ENCODE measurements at places on chromosomes 7 and 10. TPM values are rescaled to one million over a fixed set of nuclear protein-coding genes. Genes with fewer than 3 reads are reported as not detected.

DNA sequence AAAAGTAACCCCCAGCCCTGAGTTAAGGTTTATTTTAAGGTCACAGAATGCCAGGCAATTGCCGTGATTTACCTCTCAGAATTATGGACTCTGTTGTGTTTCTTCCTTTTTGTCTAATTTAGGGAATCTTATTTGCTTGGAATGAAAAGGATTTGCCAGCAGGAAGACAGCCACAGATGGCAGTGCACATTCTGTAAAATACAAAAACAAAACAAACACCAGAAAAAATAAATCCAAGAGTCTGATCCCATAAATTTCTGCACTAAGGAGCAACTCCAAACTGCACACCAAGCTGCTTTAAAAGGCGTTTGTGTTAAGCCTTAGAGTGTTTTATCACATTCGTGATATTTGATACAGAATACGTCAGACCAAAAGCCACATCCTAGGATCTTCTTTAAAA lies 199.0 kb upstream of the C7orf33 start:
- DNase-seq: no peak

GRCh38 chr7:86889501-86889900 lies 170.0 kb downstream of the ELAPOR2 start:
- no peak for DNase-seq

GRCh38 chr7:47031786-47032535 lies 550.0 kb downstream of the TNS3 start:
- DNase-seq: no peak

- no peak for DNase-seq
Measured at GRCh38 chr7:135197906-135198655, 13.2 kb downstream of the WDR91 start.

- no peak for DNase-seq
Measured at GRCh38 chr7:43096875-43097274, 15.6 kb upstream of the HECW1 start.

DNA sequence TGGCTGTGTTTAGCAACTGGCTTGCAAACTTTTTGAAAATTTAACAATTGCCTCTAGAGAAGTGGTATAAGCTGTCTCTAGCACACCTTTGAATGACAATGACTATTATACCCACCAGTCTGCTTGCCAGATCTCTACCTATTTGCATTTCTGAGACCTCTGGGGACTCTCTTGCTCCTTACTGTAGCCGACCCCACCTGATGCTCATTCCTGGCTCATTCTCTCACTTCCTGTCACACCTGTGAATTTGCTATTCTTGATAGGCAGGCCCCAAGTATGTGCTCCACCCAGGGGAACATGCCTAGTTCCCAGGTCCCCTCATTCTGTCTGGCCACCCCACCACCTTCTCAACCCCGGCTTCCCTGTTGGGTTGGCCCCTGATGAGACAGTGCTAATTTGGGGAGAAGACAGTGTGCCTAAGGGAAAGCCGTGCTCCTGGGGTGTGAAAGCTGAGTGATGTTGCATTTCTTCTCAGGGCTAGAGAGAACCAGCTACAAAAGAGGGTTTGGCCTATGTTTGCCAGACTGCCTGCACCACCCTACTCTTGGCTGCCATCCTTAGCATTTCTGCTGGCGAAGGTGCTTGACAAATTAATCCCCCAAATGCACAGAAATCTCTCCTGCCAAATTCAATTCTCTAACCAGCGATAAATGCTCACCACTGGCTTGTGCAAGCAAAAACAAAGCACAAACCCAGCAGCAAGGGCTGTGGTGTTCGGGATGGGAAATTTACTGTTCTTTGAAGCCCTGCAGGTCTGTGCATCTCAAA lies 138.2 kb downstream of the RPS24 start:
- no peak for DNase-seq

DNA sequence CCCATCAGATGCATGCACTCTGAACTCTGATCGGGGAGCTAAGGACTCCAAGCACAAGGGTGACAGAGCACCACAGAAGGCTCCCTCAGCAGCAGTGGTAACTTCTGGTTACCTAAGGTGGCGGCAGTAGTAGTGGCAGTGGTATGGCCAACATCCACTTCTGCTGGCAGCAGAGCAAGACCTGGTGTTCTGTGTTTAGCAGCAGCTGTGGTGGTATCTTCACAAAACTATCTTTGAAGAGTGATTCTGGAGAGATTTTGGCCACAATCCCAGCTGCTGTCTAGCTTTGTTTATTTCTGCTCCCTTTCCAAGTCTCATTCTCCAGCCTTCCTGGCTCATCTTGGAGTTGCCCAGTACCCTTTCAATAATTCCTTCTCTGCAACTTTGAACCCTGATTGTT lies 102.4 kb upstream of the LRGUK start:
- DNase-seq: no peak

DNA sequence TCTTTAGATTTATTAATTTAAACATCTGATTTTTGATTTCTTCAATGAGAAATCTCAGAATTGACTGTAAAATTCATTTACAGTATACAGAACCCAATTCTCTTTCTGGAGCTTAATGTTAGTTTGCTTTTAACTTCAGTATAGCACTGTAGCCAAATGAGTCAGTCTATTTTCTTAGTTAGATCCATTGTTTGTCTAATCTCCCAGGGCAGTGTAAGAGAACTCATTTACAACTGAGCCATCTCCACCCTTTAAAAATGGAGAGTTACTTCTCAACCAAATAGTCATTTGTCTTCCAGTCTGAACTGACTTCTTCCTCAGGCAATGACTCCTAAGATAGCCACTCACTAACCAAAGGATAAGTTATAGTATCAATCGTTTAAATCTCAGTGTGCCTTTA lies 3.0 kb upstream of the WNT2 start:
- DNase-seq: no peak

DNA sequence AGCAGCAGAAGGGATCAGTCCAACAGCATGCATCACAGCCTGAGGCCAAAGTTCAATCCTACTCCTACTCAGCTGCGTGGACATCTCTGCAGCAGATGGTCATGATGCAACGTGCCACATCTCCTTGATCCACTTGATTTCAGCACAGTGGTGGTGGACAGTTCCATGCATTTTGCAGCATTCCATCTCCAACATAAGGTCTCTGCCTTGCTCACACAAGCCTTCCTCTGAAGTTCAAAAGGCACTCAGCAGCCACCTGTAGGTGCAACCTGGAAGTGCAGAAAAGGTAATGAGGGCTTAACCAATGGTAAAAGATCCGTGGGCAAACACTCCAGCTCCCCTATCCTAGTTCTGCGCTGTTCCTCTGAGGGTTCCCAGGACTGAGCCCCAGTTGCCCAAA lies 57.5 kb upstream of the CHCHD3 start:
- no peak for DNase-seq

DNA sequence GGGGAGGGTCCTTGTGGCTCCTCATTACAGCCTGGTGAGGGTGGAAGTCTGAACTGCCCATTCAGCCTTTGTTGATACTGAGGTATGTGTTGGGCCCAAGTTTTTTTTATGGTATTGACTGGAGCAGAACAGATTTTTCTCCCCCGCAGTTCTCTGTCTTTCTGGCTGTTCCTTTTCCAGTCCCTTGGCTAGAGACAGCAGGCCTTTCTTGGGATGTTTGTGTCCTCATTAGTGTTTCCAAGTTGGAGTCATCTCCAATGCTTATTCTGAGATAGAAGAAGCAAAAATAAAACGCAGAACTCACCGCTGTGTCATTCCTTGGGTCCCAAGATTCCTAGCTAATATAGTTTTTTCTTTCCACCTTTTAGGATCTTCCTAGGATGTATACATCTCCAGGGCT lies 193.3 kb downstream of the RAMP3 start:
- no peak for DNase-seq

DNA sequence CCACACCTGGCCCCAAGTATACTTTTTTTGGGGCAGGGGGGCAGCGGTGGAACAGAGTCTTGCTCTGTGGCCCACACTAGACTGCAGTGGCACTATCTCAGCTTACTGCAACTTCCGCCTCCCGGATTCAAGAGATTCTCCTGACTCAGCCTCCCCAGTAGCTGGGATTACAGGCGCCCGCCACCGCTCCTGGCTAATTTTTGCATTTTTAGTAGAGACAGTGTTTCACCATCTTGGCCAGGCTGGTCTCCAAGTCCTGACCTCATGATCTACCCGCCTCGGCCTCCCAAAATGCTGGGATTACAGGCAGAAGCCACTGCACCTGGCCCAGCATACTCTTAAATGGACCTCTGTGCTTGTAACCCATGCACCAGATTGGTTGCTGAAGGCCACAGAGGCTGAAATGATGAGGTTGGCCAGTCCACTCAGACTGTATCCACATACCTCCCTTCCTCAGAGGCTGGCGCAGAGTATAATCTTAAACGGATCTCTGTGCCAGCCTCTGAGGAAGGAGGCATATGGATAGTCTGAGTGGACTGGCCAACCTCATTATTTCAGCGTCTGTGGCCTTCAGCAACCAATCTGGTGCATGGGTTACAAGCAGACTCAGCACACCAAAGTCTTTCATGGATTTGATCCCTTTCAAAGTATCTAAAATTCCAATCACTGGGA lies 3.0 kb downstream of the CALN1 start:
- no peak for DNase-seq

- no peak for DNase-seq
Measured at GRCh38 chr7:35508623-35509400, 186.1 kb downstream of the HERPUD2 start.

DNA sequence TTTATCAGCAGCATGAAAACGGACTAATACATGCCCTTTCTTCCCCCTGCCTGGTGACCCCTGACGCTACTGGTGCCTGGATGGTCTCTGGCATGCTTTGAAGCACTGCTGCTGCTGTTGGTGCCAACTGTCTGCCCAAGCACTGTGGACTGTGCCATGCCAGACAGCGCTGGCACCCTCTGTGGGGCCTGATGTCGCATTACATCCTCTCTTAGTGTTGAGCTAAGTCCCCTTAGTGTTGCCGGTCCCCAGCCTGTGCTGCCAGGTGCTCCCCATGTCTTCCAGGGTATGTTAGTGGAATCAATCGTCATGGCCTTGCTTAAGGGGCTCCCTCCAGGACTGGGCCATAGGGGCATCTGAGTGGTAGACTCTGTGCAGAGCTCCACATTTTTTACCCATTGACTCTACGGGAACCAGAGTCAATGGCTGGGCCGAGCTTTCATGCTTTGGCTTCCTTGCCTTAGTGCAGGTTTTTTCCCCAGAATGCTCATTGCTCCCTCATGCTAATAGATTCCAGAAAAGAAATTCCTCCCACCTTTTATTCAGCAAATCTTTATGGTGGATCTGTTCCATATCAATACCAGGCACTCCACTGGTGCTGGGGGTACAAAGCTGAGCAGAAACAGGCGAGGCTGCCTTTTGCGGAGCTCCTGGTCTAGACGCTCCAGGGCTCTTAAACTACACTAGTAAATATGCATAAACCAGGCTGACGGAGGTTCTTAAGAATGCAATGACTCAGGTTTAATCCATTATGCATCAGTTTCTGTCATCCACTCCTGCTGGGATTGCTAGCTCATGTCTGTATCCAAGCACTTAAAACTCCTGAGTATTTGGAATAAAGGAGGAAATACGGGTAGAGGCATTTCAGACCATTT lies 21.8 kb upstream of the MRC1 start:
- no peak for DNase-seq

GRCh38 chr10:16887565-16887964 lies 70.3 kb upstream of the RSU1 start:
- no peak for DNase-seq

- DNase-seq: no peak
Measured at GRCh38 chr7:78148166-78148894, 349.8 kb downstream of the PHTF2 start.

GRCh38 chr10:12872577-12872976 lies 128.9 kb downstream of the CCDC3 start:
- no peak for DNase-seq

- no peak for DNase-seq
Measured at GRCh38 chr10:55158633-55159032, 357.6 kb upstream of the PCDH15 start.

- DNase-seq: no peak
Measured at GRCh38 chr10:69383558-69383957, 33.2 kb downstream of the TACR2 start.

DNA sequence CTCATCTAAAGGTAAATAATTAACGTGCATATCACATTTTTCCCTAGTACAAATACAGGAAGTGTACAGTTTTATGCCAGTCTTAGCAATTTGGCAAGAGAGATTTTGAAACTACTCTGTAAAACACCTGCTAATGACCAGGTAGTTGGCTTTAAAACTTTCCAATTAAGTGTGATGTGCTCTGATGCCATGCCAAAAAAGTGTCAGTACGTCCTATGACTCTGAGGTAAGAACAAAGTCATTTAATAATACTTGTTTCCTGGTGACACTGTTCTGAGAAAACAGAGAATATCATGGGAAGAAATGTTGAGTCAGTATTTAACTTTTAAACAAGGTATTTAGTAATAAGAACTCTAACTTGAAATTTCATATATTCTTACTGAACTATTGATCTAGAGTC lies 9.6 kb downstream of the PDZD8 start:
- DNase-seq: no peak

DNA sequence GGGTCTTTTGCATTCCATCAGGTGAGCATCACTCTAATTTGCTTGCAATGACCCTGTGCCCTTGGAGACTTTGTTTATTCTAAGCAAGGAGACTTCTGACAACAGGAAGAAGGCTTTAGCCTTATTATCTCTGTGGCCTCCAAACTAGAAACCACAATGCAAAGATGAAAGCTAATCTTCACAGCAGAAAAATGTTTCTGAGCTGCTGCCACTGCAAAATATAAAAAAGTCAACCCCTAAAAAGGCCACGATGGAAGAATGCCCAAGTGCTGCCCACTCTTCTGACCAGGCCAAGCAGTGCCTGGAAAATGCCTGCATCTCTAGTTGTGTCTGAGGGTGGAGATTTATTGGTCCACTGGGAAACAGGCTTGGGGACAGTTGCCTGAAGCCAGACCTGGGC lies 299.9 kb downstream of the C7orf25 start:
- DNase-seq: no peak

DNA sequence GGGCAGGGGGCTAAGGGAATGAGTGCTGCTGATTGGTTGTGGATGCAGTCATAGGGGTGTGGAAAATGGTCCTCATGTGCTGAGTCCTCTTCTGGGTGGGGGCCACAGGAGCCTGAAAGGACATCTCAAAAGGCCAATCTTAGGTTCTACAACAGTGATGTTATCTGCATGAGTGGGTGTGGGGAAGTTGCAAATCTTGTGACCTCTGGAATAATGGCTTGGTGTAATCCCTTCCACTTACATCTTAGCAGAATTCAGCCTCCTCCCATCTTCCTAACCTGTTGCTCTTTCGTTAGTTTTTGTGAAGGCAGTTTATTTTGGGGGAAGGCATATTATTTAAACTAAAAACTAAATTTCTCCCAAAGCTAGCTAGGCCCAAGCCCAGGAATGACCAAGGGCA lies 42.0 kb upstream of the OIT3 start:
- DNase-seq: no peak

Gene OR2A7
- total RNA-seq: 3.7 TPM

Gene VSIR
- total RNA-seq: 171 TPM

Gene SPDYE2
- total RNA-seq: 0.31 TPM

Gene METTL27
- 6.2 TPM for total RNA-seq

Gene CWF19L1
- total RNA-seq: 21.1 TPM

Gene POLR2J2
- 20.6 TPM for total RNA-seq

Gene CYCS
- total RNA-seq: 58.7 TPM

Gene CYP2E1
- 5.7 TPM for total RNA-seq

Gene ARL5B
- 16.2 TPM for total RNA-seq

Gene SLC39A12
- not detected for total RNA-seq

Gene CUL1
- 40.4 TPM for total RNA-seq

Gene ARMC3
- 0.18 TPM for total RNA-seq

Gene TRPV5
- 0.22 TPM for total RNA-seq

Gene PRSS1
- total RNA-seq: 4.7 TPM

Gene GNB2
- 179 TPM for total RNA-seq
